Left lobe of liver (tissue), 2 donors: ENCODE measurements at places on chromosomes 12 and 14. TPM values are rescaled to one million over a fixed set of nuclear protein-coding genes. Genes with fewer than 3 reads are reported as not detected.

- DNase-seq = no peak
Measured at GRCh38 chr14:100988011-100988410, 84.5 kb upstream of the RTL1 start.

GRCh38 chr14:105299654-105300541 lies 903 bp downstream of the BRF1 start:
- no peak for DNase-seq

- DNase-seq = no peak
Measured at GRCh38 chr12:96258104-96258961, 64.2 kb downstream of the ELK3 start.

DNA sequence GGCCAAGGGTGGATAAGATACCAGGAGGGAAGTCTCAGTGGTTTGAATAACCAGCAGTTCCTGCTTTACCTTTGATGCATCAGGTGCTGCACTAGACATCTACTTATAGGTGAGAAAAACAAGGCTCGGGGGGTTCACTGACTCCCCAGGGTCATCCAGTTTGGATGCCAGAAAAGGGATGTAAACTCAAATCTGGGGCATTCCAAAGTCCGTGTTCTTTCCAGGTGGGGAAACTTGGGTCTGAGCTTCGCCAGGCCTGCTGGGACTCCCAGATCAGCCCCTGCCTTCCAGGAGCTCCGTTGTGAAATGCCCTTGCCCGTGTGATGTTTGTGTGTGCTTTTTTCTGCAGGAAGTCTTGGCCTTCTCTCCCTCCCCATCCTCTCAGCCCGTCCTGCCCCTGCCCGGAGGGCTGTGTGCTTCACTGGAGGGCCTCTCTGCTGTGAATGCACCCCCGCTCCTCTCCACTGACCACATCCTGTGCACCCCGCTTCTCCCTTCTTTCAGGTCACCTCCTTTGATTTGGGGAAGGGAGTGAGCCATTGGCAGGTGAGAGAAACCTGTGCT lies 42.1 kb downstream of the TSPAN9 start:
- DNase-seq = no peak

GRCh38 chr14:68902357-68902756 lies 76.7 kb downstream of the ACTN1 start:
- DNase-seq = no peak

- DNase-seq = peak; percentile 61
Measured at GRCh38 chr14:69900603-69901002, 21.4 kb downstream of the SMOC1 start.

- DNase-seq = no peak
Measured at GRCh38 chr12:80815351-80815750, 98.6 kb downstream of the MYF5 start.

DNA sequence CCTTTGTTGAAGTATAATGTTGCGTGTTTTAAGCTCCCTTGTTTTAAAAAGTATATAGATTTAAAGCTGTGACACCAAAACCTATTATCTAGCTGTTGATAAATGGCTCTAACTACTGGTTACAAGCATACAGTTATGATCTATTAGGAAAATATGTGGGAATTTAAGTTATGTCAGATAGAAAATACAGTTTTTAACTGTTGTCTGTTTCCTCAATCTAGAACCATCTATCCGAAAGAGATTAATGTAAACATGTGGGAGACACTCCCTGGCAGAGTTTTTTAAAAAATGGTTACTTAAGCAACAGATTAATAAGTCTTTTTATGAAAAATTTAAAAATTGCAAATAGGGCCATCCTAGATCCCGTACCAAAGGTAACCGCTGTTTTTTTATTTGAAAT lies 8.2 kb downstream of the RPL36AL start:
- no peak for DNase-seq

DNA sequence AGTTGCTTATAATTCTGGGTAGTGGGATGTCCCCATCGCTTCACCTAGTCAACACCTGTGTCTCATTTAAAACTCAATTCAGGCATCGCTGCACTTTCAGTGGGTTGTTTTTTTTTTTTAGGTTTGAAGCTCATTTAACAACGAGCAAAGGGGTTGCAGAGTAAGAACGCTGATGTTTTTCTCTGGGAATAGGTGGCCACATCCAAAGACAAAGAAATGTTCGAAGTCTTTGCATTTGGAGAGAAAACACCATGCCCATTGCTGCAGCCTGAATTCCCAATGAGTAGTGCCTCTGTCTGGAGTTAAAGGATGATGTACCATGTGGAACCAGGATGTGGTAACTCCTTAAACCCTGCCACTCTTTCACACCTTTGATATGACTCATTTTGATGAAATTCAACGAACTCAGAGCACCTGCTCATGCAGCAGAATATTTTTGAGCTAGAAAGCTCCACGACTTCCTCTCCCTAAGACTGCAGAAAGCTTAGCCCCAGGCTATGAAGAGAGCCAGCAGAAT lies 35.1 kb upstream of the BATF start:
- DNase-seq = no peak

- DNase-seq = peak; percentile 98
Measured at GRCh38 chr14:72893636-72894322, at the start of gene DPF3. DPF3 (minus strand) TSS chr14:72894101; CDS start chr14:72894088, 13 bp downstream.

GRCh38 chr14:77338302-77338701 lies 17.5 kb downstream of the GSTZ1 start:
- DNase-seq = no peak

The KRT73 gene
- not detected for total RNA-seq

- DNase-seq = no peak
Measured at GRCh38 chr12:6233121-6233971, 33.1 kb downstream of the CD9 start.

The LRRC9 gene
- not detected for total RNA-seq

The SYCP3 gene
- not detected for total RNA-seq

The SLC25A21 gene
- total RNA-seq = 0.25 TPM

GRCh38 chr12:4584281-4584680 lies 22.3 kb downstream of the DYRK4 start:
- DNase-seq = no peak

The PRR4 gene
- 0.48 TPM for total RNA-seq

The ANO2 gene
- 0.13 TPM for total RNA-seq

The HNRNPC gene
- total RNA-seq = 162 TPM

The ULK1 gene
- 40.3 TPM for total RNA-seq

DNA sequence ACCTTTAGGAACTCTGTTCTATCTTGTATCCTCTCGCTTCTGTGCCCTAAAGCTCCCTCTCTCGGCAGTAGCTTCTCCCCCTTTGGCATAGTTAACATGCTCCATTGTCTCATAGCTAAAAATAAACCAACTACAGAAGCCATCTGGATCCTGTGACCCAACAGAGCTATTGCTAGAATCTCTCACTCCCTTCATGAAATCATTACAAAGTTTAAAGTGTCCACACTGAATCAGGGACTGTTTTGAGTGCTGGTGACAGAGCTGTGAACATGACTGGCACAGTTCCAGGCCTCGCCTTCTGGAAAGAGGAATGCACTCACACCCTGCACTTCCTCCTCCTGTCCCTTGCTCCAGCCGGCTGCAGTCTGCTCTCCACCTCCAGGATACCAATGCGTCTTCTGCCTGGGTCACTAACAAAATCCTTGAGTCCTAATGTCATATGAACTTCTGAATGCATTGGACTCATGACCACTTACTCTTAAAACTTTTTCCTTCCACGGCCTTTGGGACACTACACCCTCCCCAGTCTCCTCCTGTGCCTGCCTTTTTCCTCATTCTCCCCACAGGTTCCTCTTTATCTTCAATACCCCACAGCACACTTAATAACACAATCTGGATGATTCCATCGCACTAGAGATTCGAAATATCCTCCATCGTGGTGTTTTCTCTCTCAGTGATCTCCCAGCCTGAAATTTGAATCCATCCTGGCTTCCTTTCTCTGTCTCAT lies 13.2 kb downstream of the PLBD1 start:
- DNase-seq = peak; percentile 58

- DNase-seq = peak; percentile 49
Measured at GRCh38 chr12:66860752-66861750, 182.2 kb upstream of the GRIP1 start.

DNA sequence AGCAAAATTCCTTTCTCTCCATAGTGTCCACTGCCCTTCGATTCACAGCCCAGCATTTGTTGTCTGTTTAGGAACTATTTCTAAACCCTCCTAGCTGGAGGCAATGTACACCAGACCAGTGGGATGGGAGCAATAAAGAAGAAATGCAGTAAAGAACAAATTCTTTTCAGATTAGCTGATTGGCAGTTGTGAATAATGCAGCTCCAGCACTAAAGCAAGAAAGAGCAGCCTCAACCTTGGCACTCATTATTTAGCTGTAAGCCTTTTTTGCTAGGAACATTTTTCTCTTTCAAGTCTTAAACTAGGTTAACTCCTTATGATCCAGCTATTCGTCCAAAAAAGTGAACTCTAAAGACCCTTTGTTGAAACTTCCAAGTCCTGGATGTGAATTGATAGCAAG lies 580.5 kb upstream of the STXBP6 start:
- DNase-seq = no peak

DNA sequence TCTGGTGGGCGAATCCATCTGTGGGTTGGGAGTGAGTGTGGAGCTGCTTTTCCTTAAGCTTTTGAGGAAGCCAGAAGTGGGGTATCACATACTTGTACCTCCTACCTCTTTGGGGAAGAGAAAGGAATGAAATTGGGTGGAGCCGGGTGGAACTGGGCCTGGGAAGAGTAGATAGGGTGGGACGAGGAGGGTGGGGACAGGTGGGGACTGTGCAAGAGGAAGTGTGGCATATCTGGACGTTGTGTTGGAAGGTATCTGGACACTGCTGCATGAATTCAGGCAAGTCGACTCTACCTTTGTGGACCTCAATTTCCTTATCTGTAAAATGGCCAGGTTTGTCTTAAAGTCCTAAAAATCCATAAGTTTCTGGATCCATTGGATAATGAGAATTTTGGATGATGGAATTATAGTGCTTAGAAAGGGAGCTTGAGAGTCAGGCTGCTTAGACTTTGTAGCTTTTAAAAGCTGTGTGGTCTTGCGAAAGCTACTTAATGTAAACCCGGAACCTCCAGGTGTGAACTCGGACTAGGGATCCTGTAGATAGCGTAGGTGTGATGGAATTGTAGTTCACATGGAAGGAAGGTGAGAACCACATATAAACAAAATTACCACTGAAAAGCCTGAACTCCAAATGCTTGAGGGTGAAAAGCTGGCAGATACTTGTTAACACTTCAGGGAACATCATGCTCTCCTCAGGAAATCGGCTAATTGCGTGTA lies 2.1 kb downstream of the VRTN start:
- no peak for DNase-seq

DNA sequence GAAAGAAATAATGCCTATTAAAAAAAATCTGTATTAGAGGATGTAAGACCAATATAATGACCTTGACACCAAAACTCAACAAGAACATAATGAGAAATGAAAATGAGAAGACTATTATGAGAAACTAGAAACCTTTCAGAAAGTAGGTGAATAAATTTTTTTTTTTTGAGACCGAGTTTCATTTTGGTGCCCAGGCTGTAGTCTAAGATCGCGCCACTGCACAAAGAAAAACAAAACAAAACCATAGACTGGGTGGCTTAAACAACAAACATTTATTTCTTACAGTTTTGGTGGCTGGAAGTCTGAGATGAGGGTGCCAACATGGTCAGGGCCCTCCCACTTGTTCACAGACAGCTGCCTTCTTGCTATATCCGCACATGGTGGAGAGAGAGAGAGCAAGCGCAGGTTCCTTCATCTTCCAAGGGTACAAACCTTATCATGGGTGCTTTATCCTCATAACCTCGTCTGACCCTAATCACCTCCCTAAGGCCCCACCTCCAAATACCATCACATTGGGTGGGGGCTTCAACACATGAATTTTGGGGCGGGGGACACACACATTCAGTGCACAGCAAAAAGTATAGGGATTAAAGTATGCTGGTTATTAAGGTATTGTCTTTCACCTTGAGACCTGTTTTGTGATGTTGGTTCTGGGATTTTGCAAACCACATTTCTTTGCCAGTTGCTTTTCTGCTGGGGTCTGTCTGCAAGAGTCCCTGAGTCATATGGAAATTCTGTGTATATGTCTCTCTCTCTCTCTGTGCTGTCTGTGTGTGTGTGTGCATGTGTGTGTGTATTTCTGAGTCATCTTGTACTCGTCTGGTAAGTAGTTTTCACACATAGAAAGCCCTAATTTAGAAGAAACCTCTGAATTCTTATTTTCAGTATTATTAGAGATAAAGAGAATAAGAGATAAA lies 26.2 kb downstream of the ZCRB1 start:
- no peak for DNase-seq

DNA sequence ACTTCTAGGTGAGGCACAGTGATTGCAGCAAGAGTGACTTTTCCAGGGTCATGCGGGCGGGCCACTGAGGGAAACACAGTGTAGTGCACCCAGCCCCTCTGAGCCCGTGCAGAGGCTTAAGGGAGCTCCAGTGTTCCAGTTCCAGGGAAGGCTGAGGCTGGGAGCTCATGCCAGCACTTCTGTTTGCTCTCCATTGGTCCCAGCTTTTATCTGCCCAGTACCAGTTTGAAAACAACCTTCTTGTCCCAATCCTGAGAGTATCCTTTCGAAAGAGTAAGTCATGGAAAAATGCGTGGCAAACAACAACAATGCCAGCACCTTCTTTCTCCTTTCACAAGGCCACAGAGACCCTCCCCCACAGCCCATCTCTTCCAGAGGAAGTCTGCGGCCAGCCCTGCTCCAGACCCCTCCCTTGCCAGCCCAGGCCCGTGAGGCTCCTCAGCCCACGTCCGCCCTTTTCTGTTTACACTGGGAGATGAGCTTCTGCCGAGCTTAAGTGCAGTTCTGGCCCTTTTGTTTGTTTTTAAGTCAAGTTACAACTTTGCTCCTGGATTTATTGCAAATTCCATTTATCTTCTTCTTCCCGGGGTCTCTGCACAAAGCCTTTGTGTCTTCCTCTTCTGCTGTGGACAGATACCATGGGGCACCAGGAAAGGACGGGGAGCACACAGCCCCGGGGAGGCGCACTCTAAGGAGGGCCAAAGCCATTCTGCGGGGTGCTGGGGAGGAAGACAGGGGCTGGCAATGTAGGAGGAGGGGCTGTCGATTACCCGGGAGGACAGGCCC lies 185.6 kb downstream of the ZFP36L1 start:
- DNase-seq = no peak

GRCh38 chr14:105903971-105904370 lies 377.6 kb downstream of the TMEM121 start:
- no peak for DNase-seq

GRCh38 chr12:53014709-53015108 lies 8.5 kb downstream of the EIF4B start:
- DNase-seq = no peak

GRCh38 chr14:63467440-63468072 lies 75.6 kb downstream of the PPP2R5E start:
- no peak for DNase-seq

DNA sequence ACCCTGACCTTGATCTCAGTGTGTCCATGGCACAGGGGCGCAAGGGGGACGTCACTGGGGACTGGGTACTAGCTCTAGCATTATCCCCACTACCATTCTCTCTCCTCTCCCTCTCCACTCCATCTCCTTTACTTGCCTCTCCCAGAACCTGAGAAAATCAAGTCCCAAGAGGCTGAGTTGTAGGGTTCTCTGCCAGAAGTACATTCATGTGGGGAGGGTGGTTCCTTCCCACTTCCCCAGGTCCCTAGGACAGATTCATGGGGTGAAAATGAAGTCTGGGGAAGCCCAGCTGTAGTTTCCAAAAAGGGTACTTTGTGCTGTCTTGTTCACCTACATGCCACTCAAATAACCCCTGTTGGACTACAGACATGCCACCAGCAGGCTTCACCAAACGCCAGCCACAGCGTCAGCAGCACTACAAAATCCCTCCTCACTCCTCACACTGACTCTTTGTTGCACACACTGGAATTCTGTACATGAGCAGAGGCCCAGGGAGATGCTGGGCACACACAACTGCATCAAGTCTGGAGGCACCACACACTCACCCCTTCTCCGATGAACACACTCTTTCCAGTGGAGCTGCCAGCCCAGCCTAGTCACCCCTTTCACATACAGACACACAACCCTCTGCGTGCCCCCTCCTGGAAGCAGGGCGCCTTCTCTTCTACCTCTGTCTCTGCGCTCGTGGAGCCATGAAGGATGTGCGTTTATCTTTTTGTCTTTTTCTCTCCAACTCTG lies 6.9 kb downstream of the RARG start:
- DNase-seq = no peak
